ENCODE measurements at places on chromosomes 7 and 10.

- no peak for DNase-seq
These were observed 31.2 kb downstream of the PRTFDC1 start for GRCh38 chr10:24920907-24921881.

DNA sequence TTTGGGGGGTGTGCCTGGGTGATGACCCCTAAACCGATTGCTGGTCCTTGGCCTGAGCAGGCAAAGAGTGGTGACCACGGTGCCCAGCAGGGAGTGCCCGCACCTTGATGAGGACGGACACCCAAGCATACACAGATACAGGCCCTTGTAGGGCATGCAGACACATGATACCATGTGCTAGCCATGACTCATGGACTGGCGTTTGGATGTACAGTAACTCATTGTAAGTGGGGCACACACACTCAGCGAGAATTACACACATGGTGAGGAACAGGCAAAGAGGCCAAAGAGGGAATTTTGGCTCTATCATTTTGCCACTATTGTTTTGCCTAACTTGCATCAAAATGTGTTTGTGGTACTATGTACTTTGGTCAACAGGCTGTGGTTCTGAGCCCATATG is 24.1 kb downstream of the KAZALD1 start:
- no peak for DNase-seq

DNA sequence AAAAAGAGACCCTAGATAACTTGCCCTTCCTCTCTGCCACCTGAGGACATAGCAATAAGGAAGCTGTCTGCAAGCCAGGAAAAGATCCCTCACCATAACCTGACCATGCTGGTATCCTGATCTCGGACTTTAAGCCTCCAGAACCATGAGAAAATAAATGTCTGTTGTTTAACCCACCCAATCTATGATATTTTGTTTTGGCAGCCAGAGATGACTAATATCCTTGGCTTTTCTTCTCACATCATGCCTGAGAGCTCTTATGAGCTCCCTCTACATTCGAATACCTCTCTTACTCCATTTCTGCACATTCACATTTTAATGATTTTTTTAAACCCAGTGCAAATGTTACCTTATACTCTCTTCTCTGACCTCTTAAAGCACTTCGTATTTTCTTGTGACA is 214.0 kb upstream of the CHRM2 start:
- DNase-seq = no peak

DNA sequence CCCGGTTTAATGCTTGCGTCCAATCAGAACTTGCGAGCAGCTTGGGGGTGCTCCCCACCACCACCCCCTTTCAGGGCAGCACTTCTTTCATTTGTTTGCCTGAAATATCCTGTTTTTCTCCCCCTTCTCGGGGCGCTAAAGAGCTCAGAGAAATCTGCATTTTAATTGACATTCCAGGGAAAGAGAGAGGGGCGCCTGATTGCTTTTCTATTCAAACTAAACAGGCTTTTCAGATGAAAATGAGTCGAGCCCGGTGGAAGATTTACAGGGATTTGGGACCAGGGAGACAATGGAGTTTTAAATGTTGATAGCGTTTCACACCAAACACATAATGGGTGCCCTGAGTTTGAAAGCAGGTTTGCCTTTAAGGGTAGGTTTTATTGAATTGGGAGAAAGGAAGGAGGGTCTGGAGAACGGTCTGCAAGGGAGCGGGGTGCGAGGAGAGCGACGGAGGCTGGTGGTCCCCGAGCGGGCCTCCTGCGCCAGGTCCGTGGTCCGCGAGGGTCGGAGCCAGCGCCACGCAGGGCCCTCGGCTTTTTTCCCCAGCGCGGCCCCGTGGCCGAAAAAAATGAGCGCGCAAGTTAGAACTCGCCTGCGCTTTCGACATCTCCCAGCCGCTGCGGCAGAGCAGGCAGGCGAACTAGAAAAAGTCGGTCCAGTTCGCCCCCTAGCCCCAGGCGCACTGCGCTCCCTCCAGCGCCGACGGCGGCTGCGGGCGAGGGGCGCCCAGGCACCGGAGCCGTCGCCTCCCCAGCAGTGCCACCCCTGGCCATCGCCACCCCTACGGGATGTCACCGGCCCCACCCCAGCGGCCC is 1.3 kb downstream of the FGFR2 start:
- no peak for DNase-seq

DNA sequence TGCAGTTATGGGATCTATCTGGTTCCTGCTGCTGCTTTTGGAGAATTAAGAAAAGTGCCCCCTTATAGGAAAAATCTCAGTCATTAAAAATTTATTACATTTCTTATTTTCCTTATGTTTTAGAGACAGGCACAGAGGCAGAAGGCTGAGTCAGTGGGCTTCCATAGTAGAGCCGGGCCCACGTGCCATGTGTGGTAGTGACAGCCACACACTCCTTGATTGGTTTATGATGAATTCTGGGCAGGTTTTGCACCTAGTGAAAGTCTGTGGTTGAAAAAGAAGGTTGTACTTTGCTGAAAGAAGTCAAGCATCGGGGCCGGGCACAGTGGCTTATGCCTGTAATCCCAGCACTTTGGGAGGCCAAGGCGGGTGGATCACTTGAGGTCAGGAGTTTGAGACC is 109.9 kb downstream of the FANK1 start:
- DNase-seq = no peak

GRCh38 chr7:116235380-116235779 is 25.0 kb downstream of the TES start:
- DNase-seq = no peak

DNA sequence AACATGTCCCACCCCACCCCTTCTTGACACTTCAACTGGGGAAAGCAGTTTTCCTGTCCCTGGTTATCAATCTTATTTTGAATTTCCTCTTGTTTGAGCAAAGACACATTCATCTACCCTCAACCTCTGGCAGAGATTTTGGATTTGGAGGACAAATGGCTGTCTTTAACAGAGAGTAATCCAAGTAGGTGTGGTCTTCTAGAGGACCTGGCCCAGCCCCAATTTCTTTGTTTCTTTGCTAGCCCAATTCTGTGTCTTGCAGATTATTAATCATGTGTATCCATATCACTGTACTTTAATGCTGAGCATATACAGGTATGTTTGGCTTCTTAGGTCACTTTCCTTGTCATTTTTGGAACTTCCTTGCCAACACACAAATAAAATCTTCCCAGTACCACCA is 58.8 kb upstream of the ADCY1 start:
- no peak for DNase-seq

- no peak for DNase-seq
These were observed 71.1 kb downstream of the CXCL12 start for GRCh38 chr10:44313761-44314165.

- DNase-seq = no peak
These were observed 1.9 kb downstream of the ZCCHC24 start for GRCh38 chr10:79443338-79444198.

- no peak for DNase-seq
These were observed 43.2 kb downstream of the MTURN start for GRCh38 chr7:30177965-30178364.

GRCh38 chr10:47042199-47042473 is 130.9 kb downstream of the PTPN20 start:
- DNase-seq = no peak

GRCh38 chr7:146129296-146129695 is 12.7 kb downstream of the CNTNAP2 start:
- no peak for DNase-seq

DNA sequence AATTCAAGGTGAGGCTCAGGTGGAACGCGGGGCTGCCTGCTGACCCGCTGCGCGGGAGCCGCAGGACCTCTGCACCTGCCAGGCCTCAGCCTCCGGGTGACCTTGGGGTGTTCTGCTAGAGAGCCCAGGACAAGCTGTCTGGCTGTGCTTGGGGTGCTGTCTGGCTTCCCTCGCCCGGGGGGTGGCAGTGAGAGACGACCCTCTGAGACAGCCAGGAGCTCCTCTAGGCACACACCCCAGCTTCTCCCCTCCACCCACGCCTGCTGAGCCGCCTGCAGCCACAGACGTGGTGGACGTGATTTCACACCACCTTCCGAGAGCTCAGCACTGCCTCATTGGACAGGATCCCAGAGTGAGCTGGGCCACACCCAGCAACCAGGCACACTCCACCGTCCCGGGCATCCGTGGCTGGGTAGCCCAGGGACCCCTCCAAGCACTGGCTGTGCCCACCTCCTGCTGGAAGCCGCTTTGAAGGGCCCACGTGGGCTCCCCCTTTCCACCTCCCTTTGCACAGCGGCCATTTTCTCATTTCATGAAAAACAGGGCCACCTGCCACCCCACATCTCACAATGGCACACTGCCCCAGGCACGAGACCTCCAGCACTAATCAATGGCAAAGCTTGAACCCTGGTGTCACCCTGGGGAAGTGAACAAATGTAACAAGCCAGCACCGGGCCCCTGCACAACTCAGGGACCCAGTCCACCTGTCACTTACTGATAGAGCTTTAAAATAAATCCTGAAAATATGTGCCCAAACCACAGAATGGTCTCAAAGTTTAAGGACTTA is 35.0 kb downstream of the ZFAND2A start:
- no peak for DNase-seq

GRCh38 chr7:149870274-149870673 is 3.5 kb upstream of the ATP6V0E2 start:
- no peak for DNase-seq

DNA sequence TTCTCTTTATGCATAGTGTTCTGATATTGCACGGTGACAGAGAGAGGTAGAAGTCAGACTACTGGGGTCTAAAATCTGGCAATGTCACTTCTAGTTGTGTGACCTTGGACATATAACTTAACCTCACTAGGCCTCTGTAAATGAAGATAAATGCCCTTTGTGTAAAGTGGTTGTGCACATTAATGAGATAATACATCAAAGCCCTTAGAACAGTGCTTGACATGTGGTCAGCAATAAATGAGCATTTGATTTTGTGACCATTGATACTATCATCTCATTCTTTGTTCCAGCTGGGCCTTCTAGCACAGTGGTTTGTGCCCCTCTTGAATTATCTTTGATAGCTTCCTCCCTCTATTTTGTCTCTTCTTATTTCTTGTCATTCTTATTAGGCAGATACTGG is 74.1 kb upstream of the C10orf90 start:
- DNase-seq = no peak

DNA sequence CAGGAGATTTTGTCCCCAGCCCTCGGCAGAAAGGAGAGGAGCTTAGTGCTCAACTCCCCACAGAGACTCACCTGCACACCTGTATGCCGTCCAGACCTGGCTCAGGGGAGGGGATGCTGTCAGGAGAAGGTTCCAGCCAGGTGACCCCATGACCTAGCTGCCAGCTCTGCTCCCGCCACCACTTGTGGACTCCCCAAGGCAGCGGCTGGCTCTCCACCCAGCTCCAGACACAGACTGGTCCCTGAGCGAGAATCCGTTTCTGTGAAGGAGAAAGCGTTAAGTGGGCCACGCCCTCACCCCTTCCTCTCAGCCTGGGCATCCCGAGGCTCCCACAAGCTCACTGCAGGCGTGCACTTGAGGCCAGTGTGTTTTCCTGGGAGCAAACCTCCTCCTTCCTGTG is 76.4 kb downstream of the RGS10 start:
- DNase-seq = no peak

- DNase-seq = no peak
These were observed 4.0 kb downstream of the CDCA7L start for GRCh38 chr7:21941611-21942141.

DNA sequence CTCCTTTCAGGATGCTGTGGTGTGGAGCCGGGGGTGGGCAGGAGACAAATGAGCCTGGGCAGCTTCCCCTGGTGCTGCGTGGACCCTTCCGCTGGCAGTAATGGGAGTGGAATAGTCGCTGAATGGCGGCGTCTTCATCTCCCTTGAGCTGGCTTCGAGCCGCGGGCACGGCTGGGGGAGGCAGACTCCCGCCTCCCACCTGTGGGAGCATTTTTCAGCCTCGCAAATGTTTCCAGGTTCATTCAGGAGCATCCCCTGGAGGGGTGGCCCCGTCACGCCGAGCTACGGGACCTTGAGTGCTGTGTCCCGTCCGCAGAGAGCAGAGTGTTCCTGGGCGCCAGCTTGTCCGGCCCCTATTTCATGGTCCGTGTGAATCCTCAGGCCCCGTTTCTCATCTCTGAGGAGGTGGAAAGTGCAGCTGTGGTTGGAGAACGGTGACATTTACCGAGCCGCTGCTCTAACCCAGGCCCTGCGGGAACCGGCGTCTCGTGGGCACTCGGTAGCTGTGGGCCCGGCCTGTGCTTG is 18.1 kb downstream of the FAM20C start:
- no peak for DNase-seq

DNA sequence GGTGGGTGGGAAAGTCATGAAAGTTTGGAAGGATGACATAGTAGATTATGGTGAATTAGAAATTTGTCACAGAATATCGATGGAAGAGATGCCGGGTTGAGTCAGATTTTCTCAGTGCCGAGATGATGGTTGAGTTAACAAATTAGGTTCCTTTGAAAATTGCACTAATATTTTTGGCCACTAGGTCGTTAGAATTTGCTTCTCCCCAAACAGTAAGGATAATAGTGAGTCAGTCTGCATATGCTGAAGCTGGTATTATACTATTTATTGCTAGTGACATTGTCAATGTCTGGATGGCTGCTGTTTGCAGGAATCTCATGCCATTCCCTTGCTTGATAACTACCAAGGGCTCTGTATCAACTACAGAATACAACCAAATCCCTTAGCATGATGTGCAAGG is 37.7 kb upstream of the MINDY3 start:
- DNase-seq = no peak

- DNase-seq = no peak
These were observed 48.2 kb downstream of the XPNPEP1 start for GRCh38 chr10:109875151-109875568.

DNA sequence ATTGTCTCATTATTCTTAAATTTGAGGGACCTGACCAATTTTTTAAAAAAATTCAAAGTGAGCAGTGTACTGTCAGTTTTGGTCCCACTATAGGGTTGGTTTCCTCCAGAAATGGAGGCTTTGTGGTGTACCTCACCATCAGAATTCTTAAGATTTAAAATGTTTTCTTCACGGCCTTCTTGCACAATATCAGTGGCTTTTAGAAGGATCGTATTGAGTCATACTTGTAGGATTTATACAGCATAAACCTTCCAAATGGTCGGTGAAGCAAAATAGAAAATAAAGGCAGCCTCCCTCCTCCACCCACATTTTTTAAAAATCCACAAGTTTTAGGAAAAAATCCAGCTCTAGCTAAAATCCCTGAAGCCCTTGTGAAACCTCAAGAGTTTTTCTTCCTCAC is 126.4 kb downstream of the RNLS start:
- DNase-seq = no peak

- DNase-seq = no peak
These were observed 2.1 kb upstream of the ADD3 start for GRCh38 chr10:110005719-110006118.
